8988T (cell line): ENCODE measurements at places on chromosomes 16 and 17.

DNA sequence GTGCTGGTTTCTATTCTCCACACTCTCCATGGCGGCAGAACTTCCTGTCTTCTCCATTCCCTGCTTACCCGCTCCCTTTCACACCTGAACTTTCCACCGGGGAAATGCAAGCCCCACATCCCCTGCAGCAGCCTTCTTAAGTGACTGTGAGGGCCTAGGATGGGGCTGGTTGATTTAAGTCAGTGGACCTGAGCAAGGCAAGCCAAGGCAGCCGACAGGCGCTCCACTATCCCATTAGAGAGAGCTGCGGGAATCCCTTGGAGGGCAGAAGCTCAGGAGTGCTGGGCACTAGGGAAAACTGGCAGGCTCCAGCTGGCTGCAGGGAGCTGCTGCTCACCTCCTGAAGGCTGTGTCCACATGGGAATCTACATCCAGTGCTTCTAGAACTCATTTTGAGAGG, 36.1 kb upstream of the SLC25A19 start:
- no peak for DNase-seq

- no peak for DNase-seq
Measured at GRCh38 chr16:21608639-21609328, 9.4 kb downstream of the METTL9 start.

GRCh38 chr17:81898029-81898866, 3.8 kb upstream of the NPB start:
- no peak for DNase-seq

- no peak for DNase-seq
Measured at GRCh38 chr17:36851250-36851649, 86.0 kb upstream of the LHX1 start.

DNA sequence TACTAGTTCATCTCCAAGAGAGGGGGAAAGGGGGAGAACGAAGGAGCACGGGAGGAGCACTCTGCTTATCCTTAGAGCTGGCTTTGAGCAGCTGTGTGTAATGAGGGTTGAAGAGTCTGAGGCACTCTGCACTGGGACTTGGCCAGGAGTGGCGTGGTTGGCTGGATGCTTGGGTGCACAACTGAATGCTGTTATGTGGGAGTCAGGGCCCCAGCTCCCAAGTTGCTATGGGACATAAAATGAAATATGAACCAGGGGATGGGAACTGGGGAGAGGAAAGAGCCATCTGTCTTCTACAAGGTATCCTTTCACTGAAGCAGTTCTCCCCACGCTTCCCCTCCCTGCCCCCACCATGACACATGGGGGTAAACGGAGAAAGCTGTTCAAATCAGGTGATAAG, 105.9 kb upstream of the ANKFN1 start:
- no peak for DNase-seq

DNA sequence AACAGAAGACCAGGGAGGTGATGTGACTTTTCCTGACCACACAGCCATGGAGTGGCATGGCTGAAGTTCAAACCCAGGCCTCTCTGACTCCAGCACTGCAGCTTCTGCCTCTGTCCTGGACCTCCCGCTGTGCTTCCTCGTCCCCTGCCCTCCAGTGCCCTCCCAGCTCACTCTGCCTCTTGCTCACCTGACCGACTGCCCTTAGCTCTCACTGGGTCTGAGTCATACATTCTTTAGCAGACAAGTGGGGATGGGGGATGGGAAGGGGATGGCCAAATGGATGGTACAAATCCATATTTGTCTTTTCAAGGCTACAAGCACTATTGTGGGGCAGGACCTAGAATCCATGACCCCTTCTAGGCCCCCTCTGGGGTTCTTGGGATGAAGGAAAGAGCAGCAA, 33.0 kb downstream of the PITPNM3 start:
- DNase-seq, result no peak
